ENCODE measurements at places on chromosomes 5 and 9.
A peak's percentile ranks its signal among the peaks of the same experiment; 100 is the strongest.

- H3K4me1 ChIP-seq = no peaks in the 10 kb centered on the region
- no peaks in the 10 kb centered on the region for H3K36me3 ChIP-seq
- DNase-seq = no peak
- H3K27ac ChIP-seq = no peak overlapping the region
Measured at GRCh38 chr5:100872408-100873190, 30.5 kb downstream of the ST8SIA4 start.

DNA sequence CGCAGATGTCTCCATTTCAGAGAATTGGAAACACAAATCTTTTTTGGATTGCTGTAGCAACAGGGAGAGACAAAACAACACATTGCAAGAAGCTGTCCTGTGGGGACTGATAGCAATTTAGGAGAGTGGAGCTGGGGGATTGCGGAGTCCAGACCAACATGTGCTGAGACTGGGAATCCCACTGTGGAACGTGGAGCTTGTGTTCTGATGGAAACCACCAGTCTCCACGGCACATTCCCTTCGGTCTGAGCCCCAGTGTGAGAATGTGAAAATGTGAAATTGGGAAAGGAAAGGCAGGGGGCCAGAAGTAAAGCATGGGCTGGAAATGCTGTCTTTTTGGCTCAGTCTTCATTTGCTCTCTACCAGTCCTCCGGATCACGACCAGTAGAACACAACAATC, 348.8 kb upstream of the TNC start:
- no peak for DNase-seq
- no peaks in the 10 kb centered on the region for H3K27me3 ChIP-seq
- H3K4me3 ChIP-seq = no peak overlapping the region
- H3K36me3 ChIP-seq = no peaks in the 10 kb centered on the region
- H3K4me1 ChIP-seq = no peaks in the 10 kb centered on the region

DNA sequence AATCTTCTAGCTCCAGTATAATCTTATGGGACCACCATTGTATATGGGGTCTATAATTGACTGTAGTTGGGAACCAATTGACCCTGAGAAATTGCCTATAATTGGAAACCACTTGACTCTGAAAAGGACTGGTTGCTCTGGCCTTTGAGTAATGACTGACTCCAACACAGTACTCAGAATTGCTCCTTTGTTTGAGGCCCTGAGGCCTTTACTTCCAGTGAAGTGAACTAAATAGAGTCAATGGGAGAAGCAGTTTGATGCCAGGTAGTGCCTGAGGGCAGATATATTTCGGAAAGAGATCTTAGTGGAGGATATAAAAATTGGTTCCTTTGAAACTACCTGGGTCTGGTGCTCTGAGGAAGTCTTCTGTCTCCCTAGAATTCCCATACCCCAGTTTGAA, 16.0 kb upstream of the TMEM171 start:
- no peak overlapping the region for H3K27ac ChIP-seq
- H3K4me1 ChIP-seq = no peaks in the 10 kb centered on the region
- H3K4me3 ChIP-seq = no peak overlapping the region
- no peaks in the 10 kb centered on the region for H3K27me3 ChIP-seq
- no peaks in the 10 kb centered on the region for H3K36me3 ChIP-seq
- no peak for DNase-seq

GRCh38 chr5:120354126-120354525, 110.0 kb upstream of the PRR16 start:
- no peaks in the 10 kb centered on the region for H3K36me3 ChIP-seq
- H3K27me3 ChIP-seq = no peaks in the 10 kb centered on the region
- no peak overlapping the region for H3K27ac ChIP-seq
- no peak for DNase-seq

DNA sequence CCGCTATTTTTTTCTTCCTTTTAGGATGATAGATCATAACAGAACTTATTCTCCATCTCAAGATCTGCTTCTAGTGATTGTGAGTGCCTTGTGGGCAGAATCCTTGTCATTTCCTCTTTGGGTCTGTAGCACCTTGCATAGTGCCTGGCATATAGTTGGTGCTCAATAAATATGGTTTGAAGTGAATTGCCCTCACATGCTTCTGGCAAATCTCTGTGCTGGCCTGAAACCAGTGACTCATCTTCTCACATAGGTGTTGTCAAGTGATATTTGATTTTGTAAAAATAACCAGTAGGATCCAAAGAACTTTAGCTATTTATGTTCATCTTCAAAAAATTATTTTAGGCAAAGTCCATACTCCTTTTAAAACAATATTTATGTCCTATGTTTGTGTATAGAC, 86.7 kb downstream of the GABRG2 start:
- no peak for DNase-seq
- no peak overlapping the region for H3K27ac ChIP-seq
- H3K4me3 ChIP-seq = no peak overlapping the region

DNA sequence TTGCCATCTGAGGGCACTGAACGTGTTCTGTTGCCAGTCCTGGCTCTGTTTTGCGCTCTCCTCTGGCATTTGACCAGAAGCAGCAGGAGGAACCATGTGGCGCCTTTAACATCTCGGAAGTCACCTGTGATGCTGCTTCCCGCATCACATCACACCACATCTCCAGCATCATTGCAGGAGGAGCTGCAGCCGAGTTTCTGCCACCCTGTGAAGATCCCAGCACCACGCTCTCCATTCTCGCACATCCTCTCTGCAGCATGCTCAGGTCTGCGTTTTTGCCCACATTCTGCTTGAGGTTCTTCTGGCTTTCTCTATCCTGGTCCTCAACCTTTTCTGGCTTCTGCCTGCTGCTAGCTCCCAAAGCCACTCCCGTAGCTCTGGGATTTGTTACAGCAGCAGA, 11.0 kb upstream of the IRX4 start:
- H3K27ac ChIP-seq = no peak overlapping the region
- no peaks in the 10 kb centered on the region for H3K4me1 ChIP-seq
- H3K27me3 ChIP-seq = peaks cover 91% of the 10 kb centered on the region
- no peaks in the 10 kb centered on the region for H3K36me3 ChIP-seq
- no peak overlapping the region for H3K4me3 ChIP-seq

DNA sequence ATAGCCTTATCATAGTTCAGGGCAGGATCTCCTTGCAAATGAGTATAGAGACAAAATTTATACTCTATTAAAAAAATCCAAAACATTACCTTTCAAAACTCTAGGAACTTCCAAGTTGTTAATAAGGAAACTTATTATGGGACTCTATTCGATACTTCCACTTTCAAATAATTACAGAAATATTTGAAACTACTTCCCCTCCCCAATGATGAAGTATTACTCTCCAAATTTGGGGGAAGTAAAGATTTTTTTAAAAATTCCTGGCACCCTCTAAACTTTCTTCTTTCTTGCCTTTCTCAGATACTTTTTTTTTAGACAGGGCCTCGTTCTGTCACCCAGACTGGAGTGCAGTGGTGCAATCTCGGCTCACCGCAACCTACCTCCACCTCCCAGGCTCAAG, 35.1 kb downstream of the ANXA2R start:
- H3K4me1 ChIP-seq = peaks cover 29% of the 10 kb centered on the region
- no peak overlapping the region for H3K4me3 ChIP-seq
- H3K27me3 ChIP-seq = peaks cover 63% of the 10 kb centered on the region
- DNase-seq = no peak
- no peaks in the 10 kb centered on the region for H3K36me3 ChIP-seq

DNA sequence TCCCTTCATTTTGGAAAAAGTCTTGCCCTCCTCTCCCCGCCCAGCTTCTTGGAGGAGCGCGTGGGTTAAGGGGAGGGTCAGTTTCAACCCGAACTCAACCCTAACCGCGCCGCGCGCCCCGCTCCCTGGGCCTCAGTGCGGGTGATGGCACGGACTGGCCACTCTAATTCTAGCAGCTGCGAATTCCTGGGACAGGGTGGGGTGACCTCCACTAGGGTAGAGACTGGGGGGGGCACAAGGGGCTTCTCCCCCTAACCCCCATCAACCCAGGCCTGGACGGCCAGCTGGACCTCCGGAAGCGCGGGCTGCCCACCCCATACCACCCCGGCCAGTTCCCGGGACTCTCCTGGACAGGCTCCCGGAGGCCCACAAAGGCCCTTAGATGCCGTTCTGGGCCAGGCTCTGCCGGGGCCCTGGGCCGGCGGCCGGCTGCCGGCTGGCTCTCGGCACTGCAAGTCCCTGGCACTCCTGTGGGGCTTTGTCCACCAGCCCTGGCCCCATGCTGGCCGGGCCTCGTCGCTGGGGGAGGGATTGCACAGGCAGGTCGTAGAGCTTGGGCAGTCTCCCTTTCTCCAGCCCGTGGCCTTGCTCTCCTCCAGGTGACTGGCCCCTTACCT, 7.2 kb upstream of the PSD2 start:
- peak overlapping the region; percentile 62 for H3K4me3 ChIP-seq
- peak overlapping the region; percentile 40 for H3K27ac ChIP-seq
- DNase-seq = no peak
- peaks cover 11% of the 10 kb centered on the region for H3K4me1 ChIP-seq

GRCh38 chr9:95177617-95178016, 139.9 kb downstream of the FANCC start:
- no peak overlapping the region for H3K27ac ChIP-seq
- no peak for DNase-seq
- H3K4me1 ChIP-seq = no peaks in the 10 kb centered on the region

GRCh38 chr9:136714096-136714892, 1.9 kb downstream of the DIPK1B start:
- peaks cover 53% of the 10 kb centered on the region for H3K27me3 ChIP-seq
- peak overlapping the region; percentile 73 for H3K27ac ChIP-seq
- peaks cover 11% of the 10 kb centered on the region for H3K4me1 ChIP-seq
- no peak overlapping the region for H3K4me3 ChIP-seq
- DNase-seq = no peak
- no peaks in the 10 kb centered on the region for H3K36me3 ChIP-seq

- H3K27me3 ChIP-seq = peaks cover 94% of the 10 kb centered on the region
- no peak overlapping the region for H3K4me3 ChIP-seq
- H3K4me1 ChIP-seq = peaks cover 5% of the 10 kb centered on the region
- no peak overlapping the region for H3K27ac ChIP-seq
Measured at GRCh38 chr5:73442996-73443627, 5.5 kb downstream of the FOXD1 start.

- no peak overlapping the region for H3K4me3 ChIP-seq
- H3K27ac ChIP-seq = no peak overlapping the region
- DNase-seq = no peak
- no peaks in the 10 kb centered on the region for H3K27me3 ChIP-seq
- H3K36me3 ChIP-seq = no peaks in the 10 kb centered on the region
- H3K4me1 ChIP-seq = peaks cover 20% of the 10 kb centered on the region
Measured at GRCh38 chr9:91571036-91571435, 147.4 kb upstream of the NFIL3 start.

DNA sequence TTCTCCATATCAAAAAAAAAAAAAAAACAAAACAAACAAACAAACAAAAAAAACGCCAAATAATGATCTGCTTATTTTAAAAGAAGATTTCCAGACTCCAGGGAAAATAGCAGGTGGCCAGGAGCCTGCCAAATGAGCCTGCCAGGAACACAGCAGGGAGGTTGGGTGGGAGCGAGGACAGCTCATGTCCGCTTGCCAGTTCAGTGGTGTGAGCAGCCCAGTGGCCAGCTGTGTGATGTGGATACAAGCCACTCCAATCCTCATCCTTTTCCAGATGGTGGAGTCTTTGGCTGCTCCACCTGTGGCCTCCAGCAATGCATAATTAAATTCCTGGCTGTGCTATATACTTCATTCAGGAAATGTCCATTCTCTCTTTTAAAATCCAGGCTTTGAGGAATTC, 1025.1 kb upstream of the C9orf72 start:
- no peaks in the 10 kb centered on the region for H3K4me1 ChIP-seq
- peak; percentile 3 for DNase-seq
- H3K27me3 ChIP-seq = no peaks in the 10 kb centered on the region
- no peaks in the 10 kb centered on the region for H3K36me3 ChIP-seq

DNA sequence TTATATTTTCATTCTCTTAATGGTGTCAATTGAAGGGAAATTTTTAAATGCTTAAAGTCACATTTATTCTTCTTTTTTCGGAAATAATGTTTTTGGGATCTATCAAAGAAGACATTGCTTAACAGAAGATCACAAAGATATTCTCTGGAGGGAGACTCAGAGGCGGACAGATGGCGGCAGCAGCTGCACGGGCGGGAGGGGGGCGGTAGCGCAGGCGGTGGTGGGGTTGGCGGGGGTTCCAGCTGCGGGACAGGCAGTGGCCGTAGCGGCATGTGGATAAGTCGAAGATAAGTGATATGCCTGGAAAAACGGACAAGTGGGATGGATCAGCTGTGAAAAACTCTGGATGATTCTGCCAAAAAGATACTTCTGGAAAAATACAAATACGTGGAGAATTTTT, 31.6 kb upstream of the ZDHHC11B start:
- no peaks in the 10 kb centered on the region for H3K4me1 ChIP-seq
- no peaks in the 10 kb centered on the region for H3K36me3 ChIP-seq
- no peak for DNase-seq

DNA sequence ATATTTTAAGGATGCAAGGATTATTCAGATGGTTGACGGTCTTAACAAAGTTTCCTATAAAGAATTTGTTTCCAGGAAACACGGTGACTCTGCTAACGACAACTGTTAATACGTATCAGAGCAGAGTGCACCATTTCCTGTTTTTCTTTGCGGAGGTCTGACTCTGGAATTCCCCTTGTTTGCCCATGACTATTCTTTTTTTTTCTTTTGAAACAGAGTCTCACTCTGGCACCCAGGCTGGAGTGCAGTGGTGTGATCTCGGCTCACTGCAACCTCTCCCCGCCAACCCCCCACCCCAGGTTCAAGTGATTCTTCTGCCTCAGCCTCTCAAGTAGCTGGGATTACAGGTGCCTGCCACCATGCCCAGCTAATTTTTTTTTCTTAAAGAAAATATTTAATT, 115.9 kb downstream of the CDC42SE2 start:
- no peak overlapping the region for H3K4me3 ChIP-seq
- H3K4me1 ChIP-seq = peaks cover 73% of the 10 kb centered on the region
- peak overlapping the region; percentile 89 for H3K27ac ChIP-seq
- DNase-seq = no peak
- H3K36me3 ChIP-seq = no peaks in the 10 kb centered on the region

- H3K36me3 ChIP-seq = no peaks in the 10 kb centered on the region
- H3K27me3 ChIP-seq = peaks cover 5% of the 10 kb centered on the region
- H3K27ac ChIP-seq = no peak overlapping the region
- no peak for DNase-seq
- no peaks in the 10 kb centered on the region for H3K4me1 ChIP-seq
- no peak overlapping the region for H3K4me3 ChIP-seq
Measured at GRCh38 chr9:38213631-38214299, 144.7 kb upstream of the SHB start.

GRCh38 chr5:10836986-10837385, 76.0 kb upstream of the DAP start:
- H3K36me3 ChIP-seq = no peaks in the 10 kb centered on the region
- H3K27ac ChIP-seq = no peak overlapping the region
- no peaks in the 10 kb centered on the region for H3K27me3 ChIP-seq
- no peak for DNase-seq
- H3K4me3 ChIP-seq = no peak overlapping the region

GRCh38 chr9:114953959-114954358, 23.6 kb upstream of the TNFSF8 start:
- no peak overlapping the region for H3K27ac ChIP-seq
- no peaks in the 10 kb centered on the region for H3K4me1 ChIP-seq
- no peaks in the 10 kb centered on the region for H3K27me3 ChIP-seq
- no peaks in the 10 kb centered on the region for H3K36me3 ChIP-seq
- H3K4me3 ChIP-seq = no peak overlapping the region

DNA sequence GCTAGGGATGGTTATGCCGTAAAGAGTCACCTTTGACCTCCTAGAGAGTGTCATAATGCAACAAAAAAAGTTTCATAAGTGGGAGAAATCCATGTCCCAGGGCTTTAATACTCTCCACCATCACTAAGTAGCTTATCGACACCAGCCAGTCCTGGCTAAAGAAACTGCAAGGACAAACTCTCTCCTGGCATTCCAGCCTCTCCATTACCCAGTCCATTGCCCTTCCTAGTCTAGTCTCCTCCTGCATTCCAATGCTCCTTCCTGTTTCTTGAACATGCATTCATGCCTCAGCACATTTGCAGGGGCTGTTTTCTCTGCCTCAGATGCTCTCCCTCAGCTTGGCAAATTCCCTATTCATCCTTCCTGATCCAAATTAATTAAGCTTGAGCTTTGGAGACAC, 364.1 kb downstream of the BRINP1 start:
- no peaks in the 10 kb centered on the region for H3K27me3 ChIP-seq
- no peak for DNase-seq
- H3K36me3 ChIP-seq = no peaks in the 10 kb centered on the region
